Astrocyte of the spinal cord (primary cell): ENCODE measurements at places on chromosomes 1 and 21.

DNA sequence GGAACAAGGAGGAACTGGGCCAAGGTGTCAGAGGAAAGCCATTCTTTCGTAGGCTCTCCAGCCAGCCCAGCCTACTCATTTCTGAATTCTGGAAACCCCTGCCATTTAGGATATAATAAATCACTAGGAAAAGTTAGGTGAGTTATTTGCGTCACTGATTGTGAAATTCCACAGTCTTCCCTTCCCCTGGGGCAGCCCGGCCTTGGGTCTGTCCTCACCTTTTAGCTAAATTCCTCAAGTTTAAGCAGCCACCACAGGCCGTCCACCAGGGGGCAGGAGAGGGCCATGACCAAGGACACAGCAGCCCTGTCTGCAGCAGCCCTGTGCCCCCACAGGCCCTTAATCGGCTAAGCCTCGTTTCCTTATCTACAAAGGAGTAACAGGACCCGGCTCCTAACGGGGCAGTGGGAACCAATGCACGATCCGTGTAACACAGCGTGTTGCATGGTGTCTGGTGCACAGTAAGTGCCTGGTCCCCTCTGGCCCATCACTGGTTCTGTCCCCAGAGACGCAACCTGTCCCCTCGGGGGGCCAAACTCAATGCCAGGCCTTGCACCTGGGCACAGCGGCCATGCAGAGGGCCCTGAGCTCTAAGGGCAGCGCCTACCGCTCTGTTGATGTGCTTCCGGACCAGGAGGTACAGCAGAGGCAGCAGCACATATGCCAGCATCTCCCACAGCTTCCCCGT, 18.1 kb downstream of the GPR157 start:
- peak; percentile 85 for DNase-seq

GRCh38 chr1:16927711-16928485, 6.2 kb downstream of the CROCC start:
- DNase-seq = no peak

DNA sequence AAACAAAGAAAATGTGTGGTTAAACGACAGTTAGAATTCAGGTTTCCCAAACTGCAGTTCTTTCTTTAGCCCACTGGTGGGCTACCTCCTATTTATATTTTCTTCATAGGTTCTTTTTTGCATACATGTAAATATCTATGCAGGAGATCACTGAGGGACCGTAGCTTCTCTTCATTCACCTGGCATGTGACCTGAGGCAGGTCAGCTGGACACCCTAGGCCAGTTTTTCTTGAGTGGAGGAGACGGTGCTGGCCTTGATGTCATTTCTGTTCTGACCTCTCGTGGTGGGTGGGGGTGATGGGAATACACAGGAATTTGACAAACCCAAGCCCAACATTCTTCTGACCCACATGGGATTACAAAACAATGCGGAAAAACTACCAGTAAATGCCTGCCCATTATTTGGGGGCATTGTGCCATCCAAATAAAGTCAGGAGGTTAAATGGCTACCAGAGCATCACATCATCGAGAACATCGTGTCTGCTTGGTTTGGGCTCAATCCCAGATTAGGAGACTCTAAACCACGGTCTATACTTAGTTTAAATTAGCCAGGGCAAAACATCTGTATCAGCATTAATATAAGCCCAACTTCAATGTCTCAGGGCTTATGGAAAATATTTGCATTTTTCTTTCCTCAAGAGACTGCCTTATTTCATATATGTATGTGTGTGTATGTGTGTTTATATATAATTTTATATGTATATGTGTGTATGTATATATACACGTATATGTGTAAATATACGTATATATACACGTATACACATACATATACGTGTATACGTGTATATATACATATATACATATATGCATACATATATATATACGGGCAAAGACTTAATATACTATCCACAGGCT, 7.4 kb upstream of the IRF2BP2 start:
- DNase-seq = peak; percentile 42

GRCh38 chr1:54606096-54606989, 17.0 kb downstream of the FAM151A start:
- no peak for DNase-seq

GRCh38 chr1:113255038-113255719, 135.1 kb upstream of the MAGI3 start:
- no peak for DNase-seq

DNA sequence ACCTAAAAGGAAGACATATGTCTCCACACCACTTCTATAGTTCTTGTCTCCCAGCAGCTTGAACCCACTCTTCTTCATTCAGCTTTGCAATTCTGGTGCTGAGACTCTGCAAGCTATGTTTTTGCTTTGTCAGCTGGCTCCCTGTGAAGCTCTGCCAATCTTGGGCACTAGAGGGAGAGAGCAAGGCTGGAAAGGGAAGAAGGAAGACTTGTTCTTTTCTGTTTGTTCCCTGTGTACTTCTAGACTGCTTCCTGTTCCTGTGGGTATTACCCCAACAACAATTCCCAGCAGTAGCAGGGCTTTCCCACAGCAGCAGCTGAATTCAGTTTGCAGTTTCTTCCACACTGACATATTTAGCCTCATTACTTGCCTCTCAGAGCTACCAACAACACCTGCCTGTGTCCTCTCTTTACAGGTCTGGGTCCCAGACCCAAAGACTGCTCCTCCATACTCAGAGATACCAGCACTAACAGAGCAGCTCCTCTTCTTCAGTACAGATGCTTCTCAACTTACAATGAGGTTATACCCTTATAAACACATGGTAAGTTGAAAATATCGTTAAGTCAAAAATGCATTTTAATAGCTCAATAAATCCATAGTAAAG, 275.2 kb upstream of the NEGR1 start:
- peak; percentile 17 for DNase-seq

DNA sequence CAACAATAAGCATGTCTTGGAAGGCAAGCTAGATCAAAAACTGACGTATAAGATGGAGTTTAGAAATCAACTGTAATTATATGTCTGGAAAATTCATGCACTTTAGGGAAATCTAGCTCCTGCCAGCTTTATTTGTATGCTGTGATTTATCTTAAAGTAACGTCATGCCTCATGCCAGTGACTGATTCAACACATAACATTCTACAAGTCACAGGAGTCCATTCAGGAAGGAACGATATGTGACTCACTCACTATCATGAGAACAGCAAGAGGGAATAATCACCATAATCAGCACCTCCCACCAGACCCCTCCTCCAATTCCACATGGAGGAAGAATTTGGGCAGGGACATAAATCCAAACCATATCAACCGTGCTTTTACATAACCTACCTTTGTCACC, 682.4 kb upstream of the ADAMTS5 start:
- peak; percentile 88 for DNase-seq

- peak; percentile 82 for DNase-seq
Observed at GRCh38 chr21:43611598-43612369, 47.5 kb downstream of the HSF2BP start.

DNA sequence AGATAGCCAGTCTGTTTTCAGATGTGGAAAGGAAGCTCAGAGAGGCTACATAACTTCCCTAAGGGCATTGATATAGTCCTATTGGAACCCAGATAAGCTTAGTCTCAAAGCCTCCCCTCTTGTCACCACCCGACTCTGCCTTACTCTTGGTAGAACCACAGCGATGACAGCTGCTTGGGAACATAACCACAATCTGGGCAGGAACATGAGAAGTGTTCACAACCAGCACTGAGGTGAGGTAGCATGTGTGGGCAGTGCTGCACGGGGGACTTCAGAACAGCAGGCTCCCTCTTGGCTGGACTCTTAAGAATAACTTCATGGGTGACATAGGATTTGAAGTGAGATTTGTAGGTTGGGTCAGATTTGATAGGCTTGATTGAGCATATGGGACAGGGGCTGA, 9.3 kb upstream of the S100A10 start:
- DNase-seq = no peak

DNA sequence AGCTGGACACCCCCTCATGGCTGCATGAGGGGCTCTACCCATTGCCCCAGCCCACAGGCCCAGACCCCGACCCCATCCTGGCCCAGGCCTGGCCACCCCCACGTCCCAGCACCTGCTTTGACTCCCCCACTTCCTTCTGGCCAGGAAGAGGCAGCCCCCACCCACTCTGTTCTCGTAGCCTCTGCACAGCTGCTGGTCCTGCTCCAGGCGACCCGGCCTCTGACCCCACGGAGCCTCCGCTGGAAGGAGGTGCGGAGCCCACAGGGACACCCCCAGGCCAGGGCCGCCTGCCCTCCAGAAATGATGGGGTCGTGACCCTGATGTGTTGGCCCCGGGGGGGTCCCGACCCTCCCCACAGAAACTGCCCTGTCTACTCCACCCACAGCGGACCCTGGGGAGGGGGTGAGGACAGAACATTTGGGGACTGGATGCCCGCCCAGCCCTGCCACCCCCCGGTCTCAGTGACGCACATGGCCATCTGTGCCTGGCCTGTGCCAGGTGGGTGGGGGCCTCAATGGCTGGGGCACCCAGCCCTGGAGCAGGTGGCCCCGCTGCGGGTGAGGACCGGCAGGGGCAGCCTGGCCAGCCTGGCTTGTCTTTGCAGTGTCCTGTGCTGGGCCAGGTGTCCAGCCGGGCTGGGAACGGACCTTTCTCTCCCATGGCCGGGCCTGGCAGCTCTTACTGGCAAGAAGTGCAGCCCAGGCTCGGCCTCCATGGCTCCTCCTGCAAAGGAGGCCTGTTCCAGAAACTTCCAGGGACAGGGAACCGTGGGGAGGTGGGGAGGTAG, 78.6 kb downstream of the MORN1 start:
- no peak for DNase-seq

GRCh38 chr1:115142616-115143015, 53.3 kb upstream of the TSPAN2 start:
- DNase-seq = peak; percentile 35

GRCh38 chr21:31078796-31079195, 40.5 kb upstream of the KRTAP19-8 start:
- no peak for DNase-seq

DNA sequence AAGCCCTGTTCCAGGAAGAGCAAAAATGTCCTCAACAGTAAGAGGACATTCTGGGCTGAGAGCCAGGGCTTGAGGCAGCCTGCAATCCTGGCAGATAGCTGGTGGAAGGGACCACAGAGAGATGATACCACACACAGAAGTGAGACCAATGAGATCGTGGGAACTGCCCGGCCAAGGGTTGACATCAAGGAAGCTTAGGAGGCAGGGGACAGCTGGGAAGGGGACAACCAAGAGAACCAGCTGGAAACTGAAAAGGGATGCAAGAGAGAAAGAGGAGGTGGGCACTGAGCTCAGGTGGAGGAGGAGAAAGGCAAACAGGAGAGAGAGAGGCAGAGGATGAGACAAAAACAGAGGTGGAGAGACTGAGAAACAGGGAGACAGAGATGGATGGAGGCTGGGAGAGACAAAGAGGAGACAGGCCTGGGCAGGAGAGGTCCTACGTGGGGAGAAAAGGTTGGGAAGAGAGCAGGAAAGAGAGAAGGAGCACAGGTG, 9.2 kb downstream of the PDZK1IP1 start:
- no peak for DNase-seq

DNA sequence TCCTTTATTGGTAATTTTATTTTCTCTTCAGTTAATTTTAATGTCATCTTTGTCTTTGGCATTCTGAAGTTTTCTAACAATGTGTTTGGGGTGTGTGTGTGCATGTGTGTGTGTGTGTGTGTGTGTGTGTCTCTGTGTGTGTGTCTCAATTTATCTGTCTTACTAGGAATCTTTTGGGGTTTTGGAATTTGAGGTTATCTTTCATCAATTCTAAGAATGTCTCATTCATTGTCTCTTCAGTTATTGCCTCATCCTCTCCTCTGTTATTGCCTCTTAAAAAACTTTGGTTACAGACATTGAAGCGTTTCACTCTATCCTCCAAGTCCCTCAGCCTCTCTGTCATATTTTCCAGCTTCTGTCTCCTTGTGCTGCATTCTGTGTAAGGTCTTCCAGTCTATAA, 18.1 kb upstream of the SAMD13 start:
- DNase-seq = no peak

- DNase-seq = no peak
Observed at GRCh38 chr21:14762734-14763694, 216.9 kb upstream of the SAMSN1 start.

DNA sequence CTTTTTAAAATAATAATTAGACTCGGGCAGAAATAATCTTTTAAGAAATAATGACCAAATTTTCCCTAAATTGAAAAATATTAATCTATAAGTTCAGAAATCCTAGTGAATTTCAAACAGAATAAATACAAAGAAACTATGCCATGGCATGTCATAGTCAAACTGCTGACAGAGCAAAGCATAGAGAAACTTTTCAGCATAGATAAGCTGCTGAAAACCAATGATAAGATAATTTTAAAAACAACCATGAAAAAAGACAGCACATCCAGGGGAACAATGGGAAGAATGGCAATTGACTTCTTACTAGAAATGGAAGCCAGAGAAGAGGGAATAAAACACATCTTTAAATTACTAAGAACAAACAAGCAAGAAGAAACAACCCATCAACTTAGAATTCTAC, 19.8 kb downstream of the CD1D start:
- no peak for DNase-seq

- no peak for DNase-seq
Observed at GRCh38 chr1:63612564-63612963, 19.4 kb downstream of the PGM1 start.

DNA sequence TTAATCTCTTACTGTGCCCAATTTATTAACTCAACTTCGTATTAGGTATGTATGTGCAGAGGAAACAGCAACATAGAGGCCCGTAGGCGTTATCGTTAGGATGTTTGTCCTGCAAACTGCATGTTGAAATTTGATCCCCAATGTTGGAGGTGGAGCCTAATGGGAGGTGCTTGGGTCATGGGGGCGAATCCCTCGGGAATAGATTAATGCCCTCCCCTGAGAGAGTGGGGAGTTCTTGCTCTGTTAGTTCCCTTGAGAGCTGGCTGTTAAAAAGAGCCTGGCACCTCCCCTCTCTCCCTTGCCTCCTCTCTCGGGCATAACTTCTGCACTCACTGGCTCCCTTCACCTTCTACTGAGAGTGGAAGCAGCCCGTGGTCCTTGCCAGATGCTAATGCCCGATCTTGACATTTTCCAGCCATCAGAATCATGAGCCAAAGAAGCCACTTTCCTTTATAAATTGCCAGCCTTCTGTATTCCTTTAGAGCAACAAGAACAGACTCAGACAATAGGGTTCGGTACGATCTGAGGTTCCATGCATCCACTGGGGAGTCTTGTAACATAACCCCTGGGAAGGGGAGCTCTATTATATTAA, 149.0 kb upstream of the RAB4A start:
- DNase-seq = no peak

GRCh38 chr1:158563853-158564252, 6.5 kb downstream of the OR6P1 start:
- no peak for DNase-seq

DNA sequence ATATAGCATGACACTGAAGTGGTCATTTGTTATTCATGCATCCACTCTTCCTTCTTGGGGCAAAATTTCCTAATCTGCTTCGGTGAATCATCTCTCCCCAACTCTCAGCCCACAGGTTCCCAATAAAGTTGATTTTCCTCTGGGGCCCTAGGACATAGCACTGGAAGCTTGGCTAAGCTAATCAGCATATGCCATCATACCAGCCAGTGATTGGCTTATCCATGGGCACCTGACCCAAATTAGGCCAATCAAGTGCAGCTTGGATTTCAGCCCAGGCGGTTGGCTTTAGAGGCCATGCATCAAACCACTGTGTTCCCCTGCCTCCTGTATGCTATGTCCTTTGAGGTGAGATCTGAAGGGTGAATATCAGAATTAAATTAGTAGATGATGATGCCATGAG, 58.9 kb downstream of the C1orf94 start:
- DNase-seq = no peak
